ENCODE measurements at places on chromosomes 2 and 18.

- DNase-seq: no peak
Observed at GRCh38 chr2:196502386-196502785, 137.1 kb upstream of the CCDC150 start.

DNA sequence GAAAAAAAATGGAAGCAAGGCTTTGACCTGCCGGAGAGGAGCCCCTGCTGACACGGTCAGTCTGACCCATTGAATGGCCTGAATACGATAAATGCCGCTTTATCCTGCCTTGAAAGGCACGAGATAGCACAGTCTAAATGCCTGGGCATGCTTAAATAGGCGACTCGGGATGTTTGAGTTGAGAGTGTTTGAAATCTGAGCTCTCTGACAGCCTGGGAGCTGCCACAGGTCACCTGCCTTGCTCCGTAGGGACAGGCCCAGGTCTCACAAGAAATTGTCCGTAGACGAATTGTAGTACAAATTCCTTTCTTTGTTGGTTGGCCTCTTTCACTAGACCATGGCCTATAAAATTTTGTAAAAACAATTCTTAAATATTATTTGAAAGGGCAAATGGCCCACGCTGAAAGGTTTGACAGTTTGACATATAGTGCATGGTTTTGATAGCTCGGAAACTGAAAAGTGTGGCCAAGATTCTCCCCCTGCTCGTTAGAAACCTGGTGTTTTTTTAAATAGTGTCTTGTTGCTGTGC, 72.8 kb downstream of the MEIS1 start:
- no peak for DNase-seq

GRCh38 chr2:222033541-222033940, 265.3 kb downstream of the PAX3 start:
- no peak for DNase-seq

DNA sequence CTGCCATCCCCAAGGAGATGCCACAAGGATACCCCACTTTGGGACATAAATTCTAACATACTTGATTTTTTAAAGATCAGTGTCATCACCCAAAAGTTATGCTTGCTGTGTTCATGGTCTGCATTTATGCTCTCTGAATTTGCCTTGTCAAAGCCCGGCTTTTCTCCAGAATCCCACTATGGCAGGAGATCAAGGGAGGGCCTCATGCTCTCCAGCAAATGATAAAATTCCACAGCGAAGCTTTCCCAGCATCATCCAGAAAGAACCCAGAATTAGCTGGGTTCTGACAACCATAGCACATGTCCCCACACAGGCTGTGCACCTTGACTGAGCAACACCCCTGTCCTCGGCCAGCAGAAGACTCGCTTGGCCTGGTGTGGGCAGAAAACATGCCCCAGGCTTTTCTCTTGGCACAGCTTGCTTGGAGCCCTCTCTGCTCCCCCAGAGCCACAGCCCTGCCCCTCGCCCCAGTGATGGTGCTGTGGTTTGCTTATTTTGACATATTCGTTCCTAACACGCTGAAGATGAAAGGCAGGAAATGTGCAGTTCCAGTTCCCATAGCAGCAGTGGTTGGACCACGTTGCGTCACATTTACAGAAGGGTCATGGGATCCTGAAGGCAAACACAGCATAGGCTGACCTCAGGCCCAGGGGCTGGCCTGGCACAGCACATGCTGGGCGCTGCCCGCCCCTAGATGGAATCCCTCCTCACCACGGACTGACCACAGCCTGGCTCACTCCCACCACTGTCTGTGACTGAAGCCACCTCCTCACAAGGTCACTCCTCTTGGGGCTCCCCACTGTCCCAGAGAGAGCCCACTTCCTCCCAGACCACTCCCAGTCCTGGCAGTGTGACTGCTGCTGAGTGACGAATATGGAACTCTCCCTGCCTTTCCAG, 14.1 kb upstream of the CHRNA1 start:
- peak; percentile 92 for DNase-seq

DNA sequence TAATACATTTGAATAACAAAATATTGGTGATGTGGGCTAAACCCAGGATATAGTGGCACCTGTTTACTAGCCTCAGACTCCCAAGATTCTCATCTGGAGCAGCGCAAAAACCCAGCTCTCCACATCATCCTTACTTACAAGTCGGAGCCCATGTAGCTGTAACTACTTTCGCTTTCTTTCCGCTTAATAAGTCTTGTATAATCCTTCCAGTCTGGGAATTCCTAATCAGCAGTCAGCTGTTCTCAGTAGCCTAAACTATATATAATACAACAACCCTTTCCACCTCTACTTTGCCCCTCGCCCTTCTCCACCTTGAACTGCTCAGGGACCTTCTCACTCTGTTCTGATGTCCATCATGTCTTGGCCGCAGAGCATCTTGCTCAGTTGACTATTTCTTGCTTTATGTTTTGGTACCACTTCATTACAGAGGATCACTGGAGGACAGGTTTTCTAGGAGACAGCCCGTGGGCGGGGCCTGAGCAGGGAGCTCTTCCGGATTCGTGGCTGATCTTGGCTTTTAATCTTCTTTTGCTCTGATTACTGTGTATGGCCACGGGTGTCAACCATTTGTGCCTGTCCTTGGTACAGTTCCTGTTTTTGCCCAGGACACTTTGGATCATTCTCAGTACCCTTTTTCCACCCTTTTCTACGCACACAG, 119.9 kb upstream of the SERTAD2 start:
- DNase-seq: no peak

GRCh38 chr2:182319556-182320505, 107.0 kb downstream of the PDE1A start:
- DNase-seq: no peak

DNA sequence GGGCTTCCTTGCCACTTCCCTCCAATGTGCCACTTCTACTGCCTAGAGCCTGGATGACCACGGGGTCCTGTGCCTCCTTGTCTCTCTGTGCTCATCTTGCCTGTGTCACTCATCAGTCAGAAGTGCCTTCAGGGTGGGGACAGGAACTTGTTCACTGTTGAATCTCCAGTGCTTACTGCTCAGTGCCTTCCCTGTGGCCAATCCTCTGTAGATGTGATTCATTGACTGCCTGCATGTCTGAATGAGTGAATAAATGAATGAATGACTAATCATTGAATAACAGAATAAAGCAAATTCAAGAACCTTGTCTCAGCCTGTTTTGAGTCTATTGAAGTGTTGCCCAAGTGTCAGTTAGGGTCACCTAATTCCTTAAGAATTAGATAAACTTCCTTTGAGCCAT, 42.3 kb upstream of the FAM136A start:
- no peak for DNase-seq

GRCh38 chr2:25338401-25338800, 3.3 kb downstream of the DNMT3A start:
- DNase-seq: no peak

GRCh38 chr2:200470230-200470629, 39.6 kb downstream of the KCTD18 start:
- no peak for DNase-seq

- DNase-seq: no peak
Observed at GRCh38 chr2:102422910-102423309, at the start of gene IL18RAP. Gene IL18RAP, plus strand, starts transcription at chr2:102423160. Its CDS starts 118 bp downstream, at chr2:102423278.

DNA sequence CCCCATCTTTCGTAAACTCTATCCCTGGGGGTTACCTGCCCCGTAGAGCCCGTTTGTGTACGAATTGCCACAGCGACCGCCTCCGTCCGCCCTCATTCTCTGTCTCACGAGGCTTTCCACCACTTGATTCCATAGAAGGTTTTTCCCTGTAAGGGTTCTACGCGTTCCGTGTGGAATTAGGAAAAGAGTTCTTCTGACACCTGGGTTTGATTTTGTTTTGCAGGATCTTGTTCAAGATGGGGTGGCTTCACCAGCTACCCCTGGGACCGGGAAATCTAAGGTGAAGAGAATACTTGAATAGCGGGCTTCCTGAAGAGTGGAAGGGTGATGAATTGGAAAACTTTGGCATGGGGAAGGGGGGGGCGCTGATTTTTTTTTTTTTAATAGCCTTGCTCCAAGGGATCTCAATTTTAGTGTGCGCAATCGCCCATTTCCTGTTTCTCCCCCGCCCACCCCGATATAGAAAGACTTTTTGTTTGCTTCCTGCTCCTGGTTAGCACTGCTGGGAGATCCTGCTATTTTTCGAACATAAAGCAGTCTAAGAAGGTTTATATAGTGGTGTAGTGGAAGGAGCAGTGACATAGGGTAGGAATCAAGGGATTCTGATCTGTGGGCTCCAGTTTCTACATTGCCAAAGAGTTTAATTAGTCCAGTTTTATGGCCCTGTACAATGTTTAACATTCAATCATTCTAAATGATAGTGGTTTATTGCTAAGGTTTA, 564 bp downstream of the GCC2 start:
- DNase-seq: peak; percentile 59

- no peak for DNase-seq
Observed at GRCh38 chr18:69934601-69935265, 12.9 kb downstream of the CD226 start.

DNA sequence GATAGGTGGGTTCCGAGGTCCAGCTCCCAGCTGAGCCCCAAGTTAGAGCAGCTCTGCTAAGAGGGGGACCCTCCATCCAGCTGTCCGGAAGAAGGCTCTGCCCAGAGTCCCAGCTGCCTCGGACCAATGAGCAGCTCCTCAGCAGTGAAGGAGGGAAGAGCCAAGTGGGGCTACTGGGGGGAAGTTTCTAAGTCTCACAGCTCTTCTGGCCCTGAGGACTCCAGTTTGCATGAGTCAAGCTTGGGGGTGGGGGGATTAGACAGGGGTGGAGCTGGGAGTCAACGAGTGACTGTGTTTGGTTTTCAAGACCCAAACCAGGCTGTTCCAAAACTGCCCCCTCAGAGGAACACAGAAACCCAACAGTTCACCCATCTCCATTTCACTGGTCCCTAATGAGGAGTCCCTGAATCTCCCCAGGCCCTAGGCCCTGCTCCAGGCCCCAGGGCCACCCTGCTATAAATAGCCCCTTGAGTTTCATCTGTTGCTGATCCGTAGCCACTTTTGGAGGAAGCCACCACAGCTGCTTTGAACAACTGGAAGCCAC, 100.9 kb downstream of the TNS1 start:
- DNase-seq: peak; percentile 13

- peak; percentile 74 for DNase-seq
Observed at GRCh38 chr2:57759822-57760300, 286.7 kb upstream of the VRK2 start.

GRCh38 chr2:233690444-233690843, 2.2 kb upstream of the UGT1A6 start:
- no peak for DNase-seq

- DNase-seq: no peak
Observed at GRCh38 chr2:67717692-67718091, 320.6 kb downstream of the ETAA1 start.

- peak; percentile 29 for DNase-seq
Observed at GRCh38 chr2:135473567-135473966, 57.5 kb downstream of the ZRANB3 start.

DNA sequence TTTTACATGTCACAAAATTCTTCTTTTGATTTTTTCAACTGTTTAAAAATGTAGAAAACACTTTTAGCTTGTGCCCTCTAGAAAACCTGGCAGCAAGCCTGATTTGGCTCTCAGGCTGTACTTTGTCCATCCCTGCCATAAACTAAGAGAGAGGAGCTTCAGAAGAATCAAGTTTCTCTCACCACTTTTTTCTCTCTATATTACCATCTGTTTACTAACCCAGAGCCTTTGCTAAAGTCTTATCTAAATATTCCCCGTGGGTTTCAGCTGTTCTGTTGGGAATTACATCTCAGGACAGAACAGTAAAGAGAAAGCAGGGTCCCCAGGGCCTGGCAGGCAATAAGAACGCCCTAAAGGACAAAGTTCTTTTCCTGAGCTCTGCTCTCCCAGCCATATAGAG, 409.1 kb upstream of the CRIM1 start:
- no peak for DNase-seq

DNA sequence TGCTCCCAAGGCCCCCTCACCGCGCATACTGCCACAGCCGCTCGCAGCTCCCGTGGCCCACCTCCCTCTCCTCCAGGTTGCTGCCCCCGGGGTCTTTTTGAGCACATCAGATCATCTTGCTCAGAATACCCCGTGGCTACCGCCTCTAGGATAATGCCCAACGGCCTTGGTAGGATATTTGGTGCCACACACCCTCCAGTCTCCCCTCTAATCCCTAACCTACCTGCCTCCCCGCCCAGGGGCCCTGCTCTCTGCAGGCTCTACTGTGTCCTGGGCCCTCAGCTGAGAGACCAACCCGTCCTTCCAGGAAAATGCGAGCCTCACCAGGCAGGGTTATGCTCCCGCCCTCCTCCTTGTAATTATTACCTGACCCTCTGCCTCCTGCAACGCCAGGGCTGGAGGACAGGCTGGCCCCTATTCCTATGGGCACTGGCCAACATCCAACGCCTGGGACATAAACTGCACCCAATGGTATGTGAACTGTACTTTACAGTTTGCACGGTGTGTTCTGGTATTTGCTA, 1.5 kb upstream of the MTCL1 start:
- DNase-seq: no peak

GRCh38 chr18:79876497-79876896, 75.0 kb downstream of the SLC66A2 start:
- no peak for DNase-seq

DNA sequence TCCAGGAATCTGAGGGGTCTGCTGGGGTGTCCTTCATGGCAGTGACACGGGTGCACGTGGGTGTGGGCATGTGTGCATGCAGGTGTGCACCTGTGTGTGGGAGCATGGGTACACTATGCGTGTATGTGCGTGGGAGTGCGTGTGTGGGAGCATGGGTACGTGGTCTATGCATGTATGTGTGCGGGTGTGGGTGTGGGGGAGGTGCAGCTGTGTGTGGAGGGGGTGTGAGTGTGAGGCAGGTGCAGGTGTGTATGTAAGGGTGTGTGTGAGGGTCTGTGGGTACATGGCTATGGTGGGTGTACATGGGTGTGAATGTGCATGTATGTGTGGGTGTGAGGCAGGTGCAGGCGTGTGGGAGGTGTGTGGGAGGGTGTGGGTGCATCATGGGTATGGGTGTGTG, 36.3 kb downstream of the EIPR1 start:
- DNase-seq: no peak

DNA sequence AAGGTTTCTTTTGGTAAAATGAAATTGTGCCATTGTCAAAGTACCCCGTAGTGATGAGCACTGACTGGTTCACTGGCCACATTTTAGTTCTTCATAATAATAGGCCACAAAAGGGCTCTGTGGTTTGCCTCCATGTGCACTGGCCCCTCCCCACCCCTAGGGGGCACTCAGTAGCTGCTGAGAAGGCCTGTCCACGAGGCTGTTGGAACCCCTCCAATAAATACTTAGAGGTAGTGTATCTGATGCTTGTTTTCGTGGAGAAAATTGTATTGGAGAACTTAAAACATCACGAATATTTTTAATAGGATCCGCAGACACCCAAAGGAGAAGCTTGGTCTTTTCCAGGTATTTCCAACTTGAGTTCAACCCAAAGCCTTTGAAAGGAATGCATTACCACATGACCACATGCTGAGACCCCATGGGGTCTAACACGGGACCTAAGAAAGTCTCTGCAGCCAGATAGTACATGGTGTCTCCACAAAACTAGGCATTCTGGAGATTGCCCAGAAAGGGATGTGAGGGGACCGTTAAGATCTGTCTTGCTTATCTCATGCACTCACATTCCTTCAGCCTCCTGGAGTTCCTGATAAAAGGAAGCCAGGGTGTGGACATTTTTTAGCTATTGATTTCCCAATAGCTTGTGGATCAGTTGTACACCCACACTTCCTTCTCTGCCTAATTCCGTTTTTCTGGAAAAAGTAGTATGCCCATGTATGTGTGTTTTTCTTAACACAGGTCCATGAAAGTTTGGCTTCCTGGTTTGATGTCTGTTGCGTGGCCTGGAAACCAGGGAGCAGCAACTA, 28.5 kb upstream of the NOSTRIN start:
- peak; percentile 15 for DNase-seq

All from inflammatory macrophage (primary cell).